ENCODE measurements at places on chromosomes 7 and 10.

- peak; percentile 60 for DNase-seq
Measured at GRCh38 chr7:151520419-151521261, 945 bp upstream of the RHEB start.

- DNase-seq = no peak
Measured at GRCh38 chr7:83684928-83685327, 36.0 kb upstream of the SEMA3E start.

GRCh38 chr7:46713868-46714596, 793.0 kb upstream of the IGFBP3 start:
- peak; percentile 67 for DNase-seq

- no peak for DNase-seq
Measured at GRCh38 chr10:77555591-77556212, 81.9 kb downstream of the KCNMA1 start.

GRCh38 chr7:42611289-42611928, 300.5 kb downstream of the C7orf25 start:
- DNase-seq = no peak

DNA sequence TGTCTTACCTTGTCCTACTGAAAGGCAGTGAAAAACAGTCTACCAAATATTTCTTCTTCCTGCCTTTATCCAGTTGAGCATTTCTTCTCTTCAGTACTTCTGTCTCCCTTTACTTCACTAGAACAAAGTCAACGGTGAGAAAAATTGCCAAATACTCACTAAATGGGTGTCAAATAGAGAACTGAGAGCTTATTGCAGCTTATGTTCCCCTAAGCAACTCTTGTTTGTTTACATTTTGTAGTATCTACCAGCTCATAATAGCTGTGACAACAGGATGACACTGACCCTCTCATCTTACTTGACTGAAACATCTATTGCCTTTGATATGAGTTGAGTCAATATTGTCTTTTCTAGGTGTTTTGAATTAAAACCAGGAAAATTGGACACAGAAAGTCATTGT, 327.9 kb upstream of the SORCS1 start:
- no peak for DNase-seq

GRCh38 chr7:155277385-155277994, 20.2 kb upstream of the INSIG1 start:
- DNase-seq = peak; percentile 56

DNA sequence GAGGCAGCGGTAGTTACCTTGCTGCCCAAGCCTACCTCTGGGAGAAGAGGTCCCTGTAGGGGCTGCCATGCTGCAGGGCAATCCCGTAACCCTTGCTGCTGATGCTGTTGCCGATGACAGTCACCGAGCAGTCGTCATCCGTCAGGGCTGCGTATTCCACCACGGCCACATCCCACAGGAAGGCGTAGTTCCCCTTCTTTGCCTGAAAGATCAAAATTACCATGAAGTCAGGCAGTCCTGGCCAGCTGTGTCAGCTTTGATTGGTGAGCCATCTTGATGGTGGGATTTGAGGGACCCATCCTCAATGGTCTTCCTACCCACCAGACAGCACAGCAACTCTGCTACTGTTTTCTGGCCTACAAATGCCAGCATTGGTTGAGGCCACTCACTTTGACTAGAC, 746.8 kb downstream of the GRID1 start:
- no peak for DNase-seq

GRCh38 chr10:26448292-26448691, 10.2 kb downstream of the APBB1IP start:
- DNase-seq = no peak

GRCh38 chr10:60473557-60473956, 83.9 kb upstream of the ANK3 start:
- peak; percentile 83 for DNase-seq

DNA sequence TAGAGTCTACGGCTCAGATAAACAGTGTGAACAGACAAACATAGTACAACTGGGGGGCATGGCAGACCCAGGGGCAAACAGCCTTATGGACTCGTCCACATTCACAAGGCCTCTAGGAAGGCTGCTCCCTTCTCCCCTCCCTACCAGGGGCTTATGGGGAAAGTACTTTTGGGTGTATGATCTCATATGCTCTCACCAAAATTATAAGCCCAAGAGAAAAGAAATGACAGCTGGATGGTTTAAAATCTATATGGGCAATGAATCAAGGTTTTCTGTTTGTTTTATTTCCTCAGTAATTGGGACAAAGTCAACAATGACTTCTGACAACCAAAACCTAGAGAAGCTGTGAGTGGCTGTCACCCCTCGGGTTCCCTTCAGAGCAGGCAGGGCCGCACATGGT, 144.4 kb downstream of the PKD1L1 start:
- no peak for DNase-seq

- DNase-seq = no peak
Measured at GRCh38 chr10:104038537-104038936, 47.1 kb downstream of the COL17A1 start.

DNA sequence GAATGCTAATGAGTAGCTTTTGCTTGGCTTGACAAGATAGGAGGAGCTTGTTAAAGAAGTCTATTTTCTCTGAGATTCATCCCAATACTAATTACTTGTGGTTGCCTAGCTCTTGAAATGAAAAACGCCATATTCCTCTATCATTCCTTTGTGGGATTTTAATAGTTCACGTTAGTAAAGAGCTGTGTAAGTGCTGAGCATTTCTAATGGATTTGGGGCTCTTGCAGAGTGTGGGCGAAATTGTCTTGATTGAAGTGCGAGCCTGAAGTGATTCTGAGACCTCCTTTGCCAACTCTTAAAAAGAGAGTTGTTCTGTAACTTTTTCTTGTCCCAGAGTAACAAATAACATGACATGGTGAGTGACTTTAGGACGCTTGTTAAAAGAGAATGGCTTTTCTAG, 45.2 kb downstream of the EXOC4 start:
- DNase-seq = no peak

GRCh38 chr10:121927318-121927840, 452 bp downstream of the ATE1 start:
- DNase-seq = peak; percentile 65

- DNase-seq = no peak
Measured at GRCh38 chr10:74602576-74602975, 223.8 kb upstream of the KAT6B start.

GRCh38 chr7:99380823-99381663, 6.5 kb downstream of the ARPC1B start:
- DNase-seq = no peak

- DNase-seq = no peak
Measured at GRCh38 chr7:80816806-80817205, 102.0 kb downstream of the SEMA3C start.

DNA sequence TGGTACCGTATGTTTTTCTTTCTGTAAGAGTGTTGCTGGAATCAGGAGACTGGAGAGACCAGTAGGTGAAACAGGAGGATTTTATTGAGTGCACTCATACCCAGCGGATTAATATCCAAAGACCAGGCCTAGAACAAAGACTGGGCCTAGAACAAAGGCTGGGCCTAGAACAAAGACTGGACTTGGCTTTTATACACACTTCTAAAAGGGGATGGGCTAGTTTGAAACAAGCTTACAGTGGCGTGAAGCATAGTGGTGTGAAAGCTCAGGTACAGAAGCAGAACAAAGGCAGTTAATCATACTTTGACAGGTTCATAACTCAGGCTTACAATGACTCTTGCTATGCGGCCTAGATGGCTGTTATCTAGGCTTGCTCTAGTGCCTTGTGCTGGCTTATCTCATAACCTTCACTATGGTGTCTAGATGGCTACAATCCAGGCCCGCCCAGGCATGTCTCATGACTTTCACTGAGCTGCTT, 67.7 kb downstream of the TRIM24 start:
- peak; percentile 7 for DNase-seq

DNA sequence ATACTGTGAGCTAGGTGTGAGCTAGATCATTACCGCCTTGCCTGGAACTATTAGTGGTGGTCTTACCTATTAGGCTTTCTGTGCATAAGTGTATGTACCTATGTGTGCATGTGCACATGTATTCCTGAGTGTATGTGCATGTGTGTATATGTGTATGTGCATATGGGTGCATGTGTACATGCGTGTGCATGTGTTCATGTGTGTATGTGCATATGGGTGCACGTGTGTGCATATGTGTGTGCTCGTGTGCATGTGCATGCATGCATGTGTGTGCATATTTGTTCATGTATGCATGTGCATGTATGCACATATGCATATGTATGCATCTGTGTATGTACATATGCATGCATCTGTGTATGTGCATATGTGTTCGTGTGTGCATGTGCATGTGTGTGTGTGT, 508.3 kb upstream of the ADARB2 start:
- DNase-seq = no peak

- peak; percentile 80 for DNase-seq
Measured at GRCh38 chr7:43501870-43502269, 81.0 kb upstream of the STK17A start.

DNA sequence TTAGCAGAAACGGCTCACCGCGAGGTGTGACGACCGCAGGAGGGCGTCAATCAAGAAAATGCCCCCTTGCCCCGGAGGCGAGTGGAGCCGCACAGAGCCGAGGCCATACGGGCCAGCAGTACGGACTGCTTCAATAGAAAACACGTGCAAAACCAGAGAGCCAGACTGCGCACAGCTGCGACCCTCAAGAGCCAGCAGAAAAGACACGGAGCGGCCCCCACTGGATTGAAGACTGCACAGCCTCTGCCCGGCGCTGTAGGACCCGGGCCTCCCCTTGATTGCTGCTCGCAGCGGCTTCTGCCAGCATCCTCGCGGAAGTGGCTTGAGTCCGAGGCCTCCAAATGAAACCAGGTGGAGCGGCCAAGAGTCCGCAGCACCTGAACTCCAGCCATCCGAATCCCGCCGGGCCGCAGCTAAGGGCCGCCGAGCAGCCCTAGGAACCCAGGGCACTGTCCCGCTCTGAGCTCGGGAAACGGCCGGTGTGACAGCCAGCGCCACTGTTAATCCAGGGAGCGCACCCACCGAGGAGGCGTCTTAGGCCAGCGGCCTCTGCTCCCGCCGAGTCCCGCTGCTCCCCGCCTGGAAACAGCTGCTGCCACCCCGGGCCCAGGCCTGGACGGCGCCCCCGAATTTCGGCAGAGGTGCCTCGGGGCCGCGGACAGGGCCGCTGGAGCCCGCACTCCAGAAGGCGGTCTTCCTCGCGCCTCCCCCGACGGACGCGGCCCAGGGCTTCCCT, 660 bp upstream of the HHEX start:
- DNase-seq = no peak

- peak; percentile 88 for DNase-seq
Measured at GRCh38 chr7:40918701-40919271, 784.0 kb downstream of the SUGCT start.

GRCh38 chr7:93569189-93569588, 5.3 kb downstream of the CALCR start:
- DNase-seq = no peak

GRCh38 chr7:19772841-19773760, at the start of gene TMEM196:
Gene TMEM196 (minus strand): TSS chr7:19773617. CDS start chr7:19772696, 921 bp downstream.
- DNase-seq = peak; percentile 66

GRCh38 chr10:114283091-114283490, 44.0 kb downstream of the VWA2 start:
- no peak for DNase-seq

DNA sequence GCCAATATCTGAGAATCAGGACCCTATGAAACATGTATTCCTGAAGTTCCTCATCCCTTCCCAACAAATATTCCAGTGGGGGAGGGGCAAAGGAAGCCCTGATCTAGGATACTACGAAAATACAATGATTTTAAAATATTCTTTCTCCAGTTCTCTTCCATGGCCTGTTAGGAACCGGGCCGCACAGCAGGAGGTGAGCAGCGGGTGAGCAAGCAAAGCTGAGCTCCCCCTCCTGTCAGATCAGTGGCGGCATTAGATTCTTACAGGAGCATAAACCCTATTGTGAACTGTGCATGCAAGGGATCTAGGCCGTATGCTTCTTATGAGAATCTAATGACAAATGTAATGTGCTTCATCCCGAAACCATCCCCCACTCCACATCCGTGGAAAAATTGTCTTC, 370.8 kb downstream of the WDR11 start:
- DNase-seq = no peak

DNA sequence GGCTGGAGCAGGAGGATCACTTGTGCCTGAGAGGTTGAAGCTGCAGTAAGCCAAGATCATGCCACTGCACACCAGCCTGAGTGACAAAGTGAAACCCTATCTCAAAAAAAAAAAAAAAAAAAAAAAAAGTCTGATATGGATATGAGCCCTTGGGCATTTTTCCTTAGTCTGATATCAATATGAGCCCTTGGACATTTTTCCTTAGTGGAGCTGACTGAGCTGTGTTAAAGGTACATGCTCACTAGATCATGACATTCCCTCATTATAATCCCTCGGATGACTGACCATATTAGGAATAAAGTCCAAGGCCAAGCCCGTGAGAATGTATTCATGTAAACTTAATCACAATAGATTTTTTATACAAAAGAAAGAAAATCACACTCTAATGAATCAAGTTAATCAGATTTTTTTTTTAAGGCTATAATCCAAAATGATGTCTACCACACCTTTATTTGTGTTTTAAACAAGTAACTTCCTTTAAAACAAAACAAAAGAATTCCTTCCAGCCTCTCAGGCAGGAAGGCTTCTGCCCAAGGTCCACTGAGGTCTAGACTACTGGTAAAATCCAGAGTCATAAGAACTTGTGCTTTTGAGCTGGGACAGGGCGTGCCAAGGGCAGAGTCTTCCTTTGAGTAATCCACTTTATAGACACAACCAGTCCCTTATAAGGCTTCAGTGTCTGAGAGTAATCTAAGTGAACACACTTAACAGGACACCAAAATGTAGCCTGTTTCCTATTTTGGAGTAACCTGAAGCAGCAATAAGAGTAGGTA, 5.5 kb downstream of the PPA1 start:
- DNase-seq = no peak

DNA sequence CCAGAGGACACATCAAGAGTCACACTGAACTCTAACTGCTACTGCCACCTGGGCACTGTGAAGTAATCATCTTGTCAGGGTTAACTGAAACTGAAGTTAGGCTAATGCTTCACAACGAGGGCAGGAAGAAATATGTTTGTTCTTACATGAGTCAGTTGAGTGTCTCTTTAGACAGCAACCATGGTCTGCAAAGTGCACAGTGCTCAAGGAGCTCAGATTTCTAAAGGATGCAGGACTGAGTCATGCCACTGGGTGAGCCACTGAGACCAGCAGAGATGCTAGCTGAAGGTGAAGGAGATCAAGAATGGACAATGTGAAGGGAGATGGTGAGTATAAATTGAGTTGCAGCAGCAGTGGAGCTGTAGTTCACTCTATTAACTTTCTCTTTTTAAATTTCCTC, 76.0 kb upstream of the CTTNBP2 start:
- peak; percentile 3 for DNase-seq

- no peak for DNase-seq
Measured at GRCh38 chr10:37687581-37687980, 169.8 kb downstream of the ZNF248 start.

- DNase-seq = no peak
Measured at GRCh38 chr7:148011753-148012152, 578.8 kb upstream of the C7orf33 start.

GRCh38 chr10:3836222-3836820, 51.3 kb upstream of the KLF6 start:
- DNase-seq = no peak

- no peak for DNase-seq
Measured at GRCh38 chr10:126583552-126584200, 86.8 kb downstream of the C10orf90 start.

- peak; percentile 87 for DNase-seq
Measured at GRCh38 chr7:17298102-17298839, at the start of gene AHR. Gene AHR (plus strand): TSS chr7:17298652. CDS start chr7:17299265, 613 bp downstream.

Data from M059J (cell line).